ENCODE measurements at places on chromosomes 13 and 19. TPM values are rescaled to one million over a fixed set of nuclear protein-coding genes. Genes with fewer than 3 reads are reported as not detected.

The ERICH4 gene
- total RNA-seq, result not detected

The MYO16 gene
- total RNA-seq, result 1.4 TPM

The SLAIN1 gene
- total RNA-seq, result 11.6 TPM

The PRDX2 gene
- 780 TPM for total RNA-seq

The KLF1 gene
- total RNA-seq, result not detected

DNA sequence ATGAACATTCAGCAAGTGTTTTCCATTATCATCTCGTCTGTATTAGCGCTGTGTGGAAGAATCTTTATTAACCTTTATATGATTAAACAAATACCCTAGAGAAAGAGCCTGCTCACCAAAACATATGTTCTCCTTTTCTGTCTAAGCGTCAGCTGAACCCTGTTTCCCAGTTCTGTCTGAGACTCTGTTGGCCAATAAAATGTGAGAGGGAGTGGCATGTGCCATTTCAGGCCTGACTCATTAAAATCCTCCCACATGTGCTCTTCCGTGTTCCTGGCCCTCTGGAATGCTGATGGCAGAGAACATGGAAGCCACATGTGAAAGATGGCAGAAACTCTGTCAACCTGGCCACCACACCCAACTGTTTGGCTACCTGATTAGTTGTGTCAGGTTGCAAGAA lies 181.9 kb upstream of the EDNRB start:
- H3K27ac ChIP-seq, result no peak overlapping the region
- no peak for DNase-seq
- H3K36me3 ChIP-seq, result no peaks in the 10 kb centered on the region
- H3K4me3 ChIP-seq, result no peak overlapping the region

DNA sequence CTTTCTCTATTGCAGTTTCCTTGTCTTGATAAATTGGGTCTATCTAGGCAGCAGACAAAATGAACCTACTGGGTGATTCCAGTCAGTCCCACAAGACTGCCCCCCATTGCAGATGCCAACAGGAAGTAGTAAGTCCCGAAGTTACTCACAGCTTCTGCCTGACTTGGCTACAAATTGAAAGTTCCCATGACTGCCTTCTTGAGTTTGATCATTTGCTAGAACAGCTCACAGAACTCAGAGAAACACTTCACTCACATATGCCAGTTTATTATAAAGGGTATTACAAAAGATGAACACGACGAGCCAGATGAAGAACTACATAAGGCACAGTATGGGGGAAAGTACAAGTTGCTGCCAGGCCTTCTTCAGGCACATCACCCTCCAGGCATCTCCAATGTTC lies 50.0 kb downstream of the TEX26 start:
- H3K27ac ChIP-seq, result no peak overlapping the region
- no peaks in the 10 kb centered on the region for H3K27me3 ChIP-seq
- no peak overlapping the region for H3K4me3 ChIP-seq
- DNase-seq, result no peak
- no peaks in the 10 kb centered on the region for H3K36me3 ChIP-seq
- no peaks in the 10 kb centered on the region for H3K4me1 ChIP-seq

DNA sequence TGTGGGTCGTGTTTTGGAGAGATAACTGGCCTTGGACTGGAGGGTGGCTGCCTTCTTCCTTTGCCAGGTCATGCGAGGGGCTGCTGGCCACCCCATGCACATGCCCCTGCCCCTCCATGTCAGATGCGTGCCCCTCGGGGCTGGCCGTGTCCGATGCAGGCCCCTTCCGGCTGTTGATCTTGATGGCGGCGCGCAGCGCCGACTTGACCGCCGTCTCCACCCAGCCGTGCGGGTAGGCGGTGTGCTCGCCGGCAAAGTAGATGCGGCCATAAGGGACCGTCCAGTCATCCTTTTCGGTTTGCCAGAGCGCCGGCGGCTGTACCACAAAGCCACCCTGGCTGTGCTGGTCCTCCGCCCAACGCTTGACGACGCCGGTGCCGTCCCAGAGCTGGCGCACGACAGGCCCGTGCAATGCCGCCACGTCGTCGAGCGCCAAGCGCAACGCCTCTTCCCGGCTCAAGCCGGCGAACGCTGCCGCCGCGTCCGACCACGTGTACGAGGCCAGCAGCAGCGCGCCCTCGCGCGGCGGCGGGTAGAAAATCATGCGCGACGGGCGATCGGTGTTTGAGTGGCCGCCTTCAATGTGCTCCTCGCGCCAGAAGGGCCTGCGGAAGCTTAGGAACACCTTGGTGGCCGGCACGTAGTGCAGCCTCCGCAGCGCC lies 6.9 kb downstream of the IL4I1 start:
- peaks cover 8% of the 10 kb centered on the region for H3K27me3 ChIP-seq
- H3K4me3 ChIP-seq, result no peak overlapping the region
- peak; percentile 69 for DNase-seq
- peaks cover 5% of the 10 kb centered on the region for H3K4me1 ChIP-seq
- H3K27ac ChIP-seq, result no peak overlapping the region

DNA sequence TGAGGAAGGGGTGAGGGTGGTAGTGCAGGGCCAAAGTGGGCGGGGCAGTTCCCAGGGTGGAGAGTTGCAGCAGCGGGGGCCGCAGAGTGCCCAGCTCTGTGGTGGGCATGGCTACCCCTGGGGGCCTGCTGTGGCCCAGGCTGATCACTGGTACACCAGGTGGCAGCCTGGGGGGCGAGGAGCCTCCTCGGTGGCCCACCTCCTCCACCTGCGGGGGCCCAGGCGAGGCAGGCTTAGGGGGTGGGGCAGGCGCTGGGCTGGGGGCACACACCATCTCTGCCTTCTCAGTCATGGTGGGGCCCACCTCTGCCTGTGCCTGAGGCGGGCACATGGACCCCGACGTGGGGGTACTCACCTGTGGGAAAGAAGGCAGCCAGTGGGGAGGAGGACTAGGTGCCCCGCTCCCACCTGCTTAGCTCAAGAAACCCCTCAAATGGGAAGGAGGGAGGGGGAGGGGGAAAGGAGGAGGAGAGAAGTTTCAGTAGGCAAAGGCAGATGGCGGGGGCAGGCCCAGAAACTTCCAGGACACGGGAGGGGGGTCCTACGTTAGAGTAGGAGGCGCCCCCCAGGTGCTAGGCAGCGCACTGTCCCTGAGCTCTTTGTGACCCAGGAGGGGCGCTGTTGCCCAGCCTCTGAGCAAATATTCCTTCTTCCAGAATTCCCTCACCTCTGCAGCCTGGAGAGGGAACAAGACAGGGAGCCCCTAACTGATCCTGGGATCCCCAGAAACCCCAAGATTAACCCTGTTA lies 1.6 kb downstream of the LYL1 start:
- H3K4me3 ChIP-seq, result peak overlapping the region; percentile 61
- peaks cover 88% of the 10 kb centered on the region for H3K4me1 ChIP-seq
- no peaks in the 10 kb centered on the region for H3K27me3 ChIP-seq

DNA sequence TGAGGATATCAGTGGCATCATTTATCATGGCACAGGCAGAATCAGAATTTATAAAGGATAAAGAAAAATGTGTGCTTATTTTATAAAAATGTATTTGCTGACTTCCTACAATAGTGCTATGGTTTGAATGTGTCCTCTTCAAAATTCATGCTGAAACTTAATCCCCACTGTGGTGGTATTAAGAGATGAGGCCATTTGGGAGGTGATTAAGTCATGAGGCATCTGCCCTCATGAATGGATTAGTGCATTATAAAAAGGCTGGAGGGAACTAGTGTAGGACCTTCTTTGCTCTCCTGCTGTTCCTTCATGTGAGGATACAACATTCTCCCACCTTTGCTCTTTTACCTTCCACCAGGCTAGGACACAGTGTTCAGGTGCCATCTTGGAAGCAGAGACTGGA lies 212.8 kb downstream of the RFC3 start:
- no peak overlapping the region for H3K4me3 ChIP-seq
- H3K27ac ChIP-seq, result no peak overlapping the region
- H3K36me3 ChIP-seq, result no peaks in the 10 kb centered on the region
- DNase-seq, result no peak

DNA sequence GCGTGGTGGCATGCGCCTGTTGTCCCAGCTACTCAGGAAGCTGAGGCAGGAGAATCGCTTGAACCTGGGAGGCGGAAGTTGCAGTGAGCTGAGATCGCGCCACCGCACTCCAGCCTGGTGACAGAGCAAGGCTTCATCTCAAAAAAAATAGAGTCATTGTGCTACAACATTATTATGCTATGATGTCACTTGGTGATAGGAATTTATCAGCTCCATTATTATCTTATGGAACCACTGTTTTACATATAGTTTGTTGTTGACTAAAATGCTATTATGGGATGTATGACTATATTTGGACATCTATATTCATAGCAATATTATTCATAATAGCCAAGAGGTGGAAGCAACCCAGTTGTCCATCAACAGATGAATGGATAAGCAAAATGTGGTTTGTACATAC lies 26.4 kb upstream of the SLC7A1 start:
- no peak for DNase-seq
- no peak overlapping the region for H3K4me3 ChIP-seq
- no peak overlapping the region for H3K27ac ChIP-seq
- H3K4me1 ChIP-seq, result no peaks in the 10 kb centered on the region

DNA sequence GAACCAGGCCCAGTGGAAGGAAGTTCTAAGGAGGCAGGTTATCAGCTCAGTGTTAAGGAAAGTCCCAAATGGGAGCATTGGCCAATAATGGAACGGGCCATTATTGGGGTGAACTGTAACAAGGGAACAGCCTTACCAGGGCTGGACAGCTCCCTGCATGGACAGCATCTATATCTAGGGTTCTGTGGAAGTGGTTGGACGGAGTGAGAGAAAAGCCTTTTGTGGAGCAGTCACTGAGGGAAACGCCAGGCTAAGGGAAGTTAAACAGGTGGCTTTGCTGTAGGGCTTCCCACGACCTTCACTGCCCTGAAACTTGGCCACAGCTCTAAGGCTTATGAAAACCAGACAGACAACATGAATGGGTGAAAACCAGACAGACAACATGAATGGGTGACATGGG lies 17.0 kb downstream of the POU2F2 start:
- H3K27me3 ChIP-seq, result no peaks in the 10 kb centered on the region
- H3K4me1 ChIP-seq, result peaks cover 24% of the 10 kb centered on the region
- H3K36me3 ChIP-seq, result no peaks in the 10 kb centered on the region
- no peak overlapping the region for H3K4me3 ChIP-seq
- no peak for DNase-seq
- H3K27ac ChIP-seq, result no peak overlapping the region

DNA sequence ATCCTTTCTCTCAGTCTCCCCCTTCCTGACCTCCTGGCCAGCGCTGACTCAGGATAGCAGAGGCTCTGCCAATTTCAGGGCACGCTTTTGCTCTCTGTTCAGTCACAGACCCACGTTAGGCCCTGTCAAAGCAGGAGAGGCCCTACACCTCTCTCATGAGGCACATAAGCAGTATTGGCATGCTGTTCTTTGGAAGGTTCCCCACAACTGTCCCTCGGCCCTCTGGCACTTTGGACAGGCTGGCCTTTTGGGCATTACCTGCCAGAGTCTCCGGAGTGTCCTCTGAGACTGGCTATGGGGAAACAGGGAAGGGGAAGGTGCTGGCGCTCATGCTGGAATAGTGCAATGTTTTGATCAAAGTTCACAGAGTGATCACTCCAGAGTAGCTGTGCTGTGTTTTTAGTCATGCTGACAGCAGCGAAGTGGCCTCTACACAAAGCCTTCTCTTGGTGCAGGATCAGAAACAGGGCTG lies 23.7 kb upstream of the UBE2L5 start:
- H3K4me3 ChIP-seq, result no peak overlapping the region
- no peak overlapping the region for H3K27ac ChIP-seq
- no peaks in the 10 kb centered on the region for H3K27me3 ChIP-seq

- no peak for DNase-seq
- H3K4me3 ChIP-seq, result no peak overlapping the region
- H3K27me3 ChIP-seq, result no peaks in the 10 kb centered on the region
These were observed 187.5 kb downstream of the TM9SF2 start for GRCh38 chr13:99688776-99689175.

GRCh38 chr13:30241532-30241931 lies 65.8 kb downstream of the KATNAL1 start:
- peak; percentile 11 for DNase-seq
- no peak overlapping the region for H3K4me3 ChIP-seq
- no peaks in the 10 kb centered on the region for H3K27me3 ChIP-seq
- no peaks in the 10 kb centered on the region for H3K36me3 ChIP-seq

DNA sequence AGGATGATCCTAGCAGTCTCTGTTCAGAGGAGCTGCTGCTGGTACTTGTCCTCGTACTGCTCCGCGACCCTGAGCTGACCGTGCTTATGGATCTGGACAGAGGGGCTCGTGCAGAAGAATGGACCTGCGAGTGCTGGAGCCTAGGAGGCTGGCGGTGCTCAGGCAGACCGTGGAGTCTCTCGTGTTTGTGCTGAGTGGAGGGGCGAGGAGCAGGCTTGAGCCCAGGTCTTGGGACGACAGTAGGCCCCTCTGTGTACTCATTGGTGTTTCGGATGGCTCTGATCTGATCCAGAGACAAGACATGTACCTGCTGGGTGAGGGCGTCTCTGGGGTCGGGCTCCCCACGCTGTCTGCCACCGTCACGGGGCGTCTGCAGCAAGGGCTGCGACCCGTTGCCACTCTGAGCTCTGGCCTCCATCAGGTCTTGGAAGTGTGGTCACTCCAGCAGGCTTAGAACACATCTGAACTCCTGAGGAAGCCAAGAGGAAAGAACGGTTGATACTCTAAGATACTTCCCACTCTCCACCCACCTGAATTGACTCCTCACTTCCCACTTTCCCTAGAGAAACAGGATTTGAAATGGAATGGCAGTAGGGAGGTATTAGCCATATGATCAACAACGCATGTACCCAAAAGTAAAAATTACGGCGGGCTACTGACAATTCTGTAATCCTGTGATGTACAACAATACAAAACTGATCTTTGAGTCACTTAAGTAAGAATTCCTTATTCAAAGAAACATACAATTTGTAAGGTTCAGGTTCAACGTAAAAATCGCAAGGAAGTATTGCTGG lies 3.4 kb downstream of the SPRY2 start:
- H3K4me1 ChIP-seq, result peaks cover 24% of the 10 kb centered on the region
- peaks cover 51% of the 10 kb centered on the region for H3K36me3 ChIP-seq
- DNase-seq, result no peak
- H3K27ac ChIP-seq, result peak overlapping the region; percentile 99

GRCh38 chr13:50353651-50354415 lies 338.6 kb downstream of the KCNRG start:
- H3K4me1 ChIP-seq, result peaks cover 15% of the 10 kb centered on the region
- no peaks in the 10 kb centered on the region for H3K27me3 ChIP-seq
- no peak for DNase-seq
- no peak overlapping the region for H3K4me3 ChIP-seq
- H3K36me3 ChIP-seq, result no peaks in the 10 kb centered on the region

DNA sequence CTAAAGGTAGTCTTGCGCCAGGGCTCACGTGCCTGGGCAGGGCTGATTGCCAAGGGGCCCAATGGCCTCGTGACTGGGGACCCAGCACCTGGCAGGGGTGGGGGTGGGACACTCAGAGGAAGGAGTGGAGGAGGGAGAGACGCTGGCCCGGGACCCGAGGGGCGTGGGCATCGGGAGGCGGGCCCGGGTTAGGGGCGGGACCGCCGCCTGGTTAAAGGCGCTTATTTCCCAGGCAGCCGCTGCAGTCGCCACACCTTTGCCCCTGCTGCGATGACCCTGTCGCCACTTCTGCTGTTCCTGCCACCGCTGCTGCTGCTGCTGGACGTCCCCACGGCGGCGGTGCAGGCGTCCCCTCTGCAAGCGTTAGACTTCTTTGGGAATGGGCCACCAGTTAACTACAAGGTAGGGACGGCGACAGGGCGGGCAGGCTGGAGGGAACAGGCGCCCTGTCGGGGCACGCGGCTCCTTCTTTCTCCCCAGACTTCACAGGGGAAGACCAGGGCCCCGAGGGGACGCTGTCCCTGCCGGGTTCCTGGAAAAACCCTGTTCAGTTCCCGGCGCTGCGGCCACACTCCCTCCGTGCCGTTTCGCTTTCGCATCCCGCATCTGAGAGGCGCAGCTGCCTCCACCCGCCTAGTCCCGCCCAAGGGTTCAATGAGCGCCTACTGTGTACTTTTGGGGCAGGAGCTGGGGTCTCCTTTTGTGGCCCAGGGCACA lies at the start of gene IFI30:
Gene IFI30, plus strand, starts transcription at position 242 of the 717 bp plus-strand sequence. Its CDS starts 29 bp downstream, at position 271.
- no peaks in the 10 kb centered on the region for H3K27me3 ChIP-seq
- H3K27ac ChIP-seq, result peak within 1 kb of the TSS; percentile 79
- peak; percentile 75 for DNase-seq
- peaks cover 13% of the 10 kb centered on the region for H3K36me3 ChIP-seq
- peak within 1 kb of the TSS; percentile 63 for H3K4me3 ChIP-seq
